ENCODE measurements at places on chromosomes 7 and 10. TPM values are rescaled to one million over a fixed set of nuclear protein-coding genes. Genes with fewer than 3 reads are reported as not detected.

The H2BK1 gene
- not detected for total RNA-seq

The NPFFR1 gene
- total RNA-seq: 0.01 TPM

The FEZF1 gene
- total RNA-seq: not detected

The IGF2BP3 gene
- 25.1 TPM for total RNA-seq

The CYP2E1 gene
- total RNA-seq: 0.19 TPM

The HOGA1 gene
- 1.1 TPM for total RNA-seq

The AGR2 gene
- total RNA-seq: 155 TPM

The DGKI gene
- 0.38 TPM for total RNA-seq

The PCLO gene
- total RNA-seq: 0.91 TPM

The RNF133 gene
- total RNA-seq: not detected

The SPDYE6 gene
- not detected for total RNA-seq

The TFEC gene
- total RNA-seq: not detected

The MINDY3 gene
- 12.2 TPM for total RNA-seq

The ACHE gene
- total RNA-seq: 2.1 TPM

The OR6V1 gene
- total RNA-seq: not detected

The NME8 gene
- total RNA-seq: not detected

Measured in A549 treated with DMSO at 1 μM for 4 hours (cell line).